Skin of body (tissue), 3 donors: ENCODE measurements at places on chromosomes 3 and 15.

DNA sequence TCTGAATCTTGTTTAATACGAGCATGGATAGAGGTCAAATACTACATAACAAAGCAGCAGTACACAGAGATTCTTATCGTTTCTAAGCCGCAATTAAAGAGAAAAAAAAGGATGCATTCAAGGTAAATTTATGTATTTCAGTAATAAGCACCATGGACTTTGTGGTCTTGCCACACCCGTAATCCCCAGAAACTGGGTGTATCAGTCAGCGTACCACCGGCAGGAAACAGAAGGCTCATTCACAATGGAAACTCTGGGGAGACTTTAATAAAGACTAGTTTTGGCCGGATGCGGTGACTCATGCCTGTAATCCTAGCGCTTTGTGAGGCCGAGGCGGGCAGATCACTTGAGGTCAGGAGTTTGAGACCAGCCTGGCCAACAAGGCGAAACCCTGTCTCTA is 81.9 kb upstream of the ZNF280D start:
- no peak for DNase-seq

DNA sequence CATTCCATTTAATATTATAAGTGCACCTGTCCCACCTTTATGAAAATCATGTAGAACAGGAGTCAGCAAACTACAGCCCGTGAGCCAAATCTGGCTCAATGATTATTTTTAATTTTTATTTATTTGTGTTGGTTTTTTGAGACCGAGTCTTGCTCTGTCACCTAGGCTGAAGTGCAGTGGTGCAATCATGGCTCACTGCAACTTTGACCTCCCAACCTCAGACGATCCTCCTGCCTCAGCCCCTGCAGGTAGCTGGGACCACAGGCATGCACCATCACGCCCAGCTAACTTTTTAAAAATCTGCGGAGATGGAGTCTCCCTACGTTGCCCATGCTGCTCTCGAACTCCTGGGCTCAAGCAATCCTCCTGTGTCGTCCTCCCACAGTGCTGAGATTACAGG is 42.0 kb downstream of the MYO1E start:
- DNase-seq, result no peak

DNA sequence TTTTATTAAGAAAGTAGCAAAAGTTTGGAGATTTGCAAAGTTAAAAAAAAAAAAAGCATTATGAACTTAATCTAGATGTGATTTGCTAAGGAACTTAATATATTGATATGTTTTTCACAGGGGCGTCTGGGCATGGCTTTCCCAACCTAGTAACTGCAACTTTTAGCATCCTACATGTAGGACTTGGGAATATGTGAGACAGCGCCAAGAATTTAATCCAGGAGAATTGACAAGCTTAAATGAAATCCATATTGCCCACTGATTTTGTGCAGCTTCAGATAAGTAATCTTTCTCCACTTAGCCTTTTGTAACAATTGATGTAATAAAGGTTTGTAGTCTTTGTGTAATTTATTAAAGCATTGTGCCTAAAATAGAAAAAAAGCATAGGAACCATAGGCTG is 982 bp upstream of the GABPB1 start:
- peak; percentile 25 for DNase-seq

DNA sequence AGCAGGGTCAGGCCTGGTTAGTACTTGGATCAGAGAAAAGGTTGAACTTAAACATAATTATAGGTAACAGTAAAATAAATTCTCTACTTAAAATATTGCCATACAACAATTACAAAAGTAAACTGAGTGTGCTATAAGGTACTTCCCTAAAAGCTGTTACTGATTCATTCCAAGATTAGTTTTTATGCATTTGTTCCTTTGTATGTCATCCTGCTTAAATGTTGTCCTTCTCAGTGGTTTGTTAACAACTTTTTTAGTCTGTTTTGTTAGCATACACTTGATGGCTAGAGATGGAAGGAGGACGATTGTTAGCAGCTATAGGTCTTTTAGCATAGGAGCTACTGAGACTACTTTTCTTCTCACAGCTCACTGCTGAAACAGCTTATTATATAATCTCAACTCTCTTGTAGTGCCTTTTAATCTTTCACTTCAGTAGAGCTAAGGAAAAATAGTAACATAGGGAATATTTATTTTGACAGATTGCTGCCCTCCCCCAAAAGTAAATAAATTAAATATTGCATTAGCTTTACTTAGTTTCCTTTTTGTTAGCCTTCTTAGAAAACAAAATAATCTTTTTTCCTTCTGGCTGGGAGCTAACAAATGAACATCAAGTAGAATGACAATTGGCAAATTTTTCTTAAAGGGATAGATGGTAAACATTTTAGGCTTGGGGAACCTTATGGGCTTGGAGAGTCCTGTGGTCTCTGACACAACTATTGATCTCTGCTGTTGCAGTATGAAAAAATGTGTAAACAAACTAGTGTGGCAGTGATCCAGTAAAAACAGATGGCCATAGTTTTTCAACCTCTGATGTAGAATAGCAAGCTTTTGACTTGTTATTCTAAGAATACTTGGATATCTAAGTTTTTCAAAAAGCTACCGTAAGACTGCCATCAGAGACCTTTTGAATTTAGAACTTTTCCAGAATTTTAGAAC is 39.5 kb downstream of the USP8 start:
- DNase-seq, result peak; percentile 5

DNA sequence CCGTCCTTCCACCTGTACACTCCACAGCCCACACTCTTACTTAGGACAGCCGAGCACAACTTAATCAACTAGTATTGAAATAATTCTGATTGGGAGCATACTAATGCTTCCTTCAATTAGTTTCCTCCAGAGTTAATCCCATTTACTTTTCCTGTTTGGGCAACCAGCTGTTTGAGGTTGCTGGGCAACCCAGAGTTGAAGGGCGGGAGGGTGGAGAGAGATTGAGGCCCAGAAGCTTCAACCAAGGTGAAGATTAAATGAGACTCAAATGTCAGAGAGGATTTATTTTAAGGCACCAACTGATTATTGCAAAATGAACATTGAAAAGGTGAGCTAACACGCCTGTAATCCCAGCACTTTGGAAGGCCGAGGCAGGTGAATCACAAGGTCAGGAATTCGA is 428.5 kb upstream of the SEMA6D start:
- no peak for DNase-seq

GRCh38 chr3:189953551-189953950 is 167.1 kb downstream of the P3H2 start:
- no peak for DNase-seq

GRCh38 chr3:148605521-148605920 is 92.2 kb upstream of the AGTR1 start:
- DNase-seq, result peak; percentile 91

- DNase-seq, result peak; percentile 22
These were observed 95.8 kb upstream of the TGFBR2 start for GRCh38 chr3:30510596-30510995.

DNA sequence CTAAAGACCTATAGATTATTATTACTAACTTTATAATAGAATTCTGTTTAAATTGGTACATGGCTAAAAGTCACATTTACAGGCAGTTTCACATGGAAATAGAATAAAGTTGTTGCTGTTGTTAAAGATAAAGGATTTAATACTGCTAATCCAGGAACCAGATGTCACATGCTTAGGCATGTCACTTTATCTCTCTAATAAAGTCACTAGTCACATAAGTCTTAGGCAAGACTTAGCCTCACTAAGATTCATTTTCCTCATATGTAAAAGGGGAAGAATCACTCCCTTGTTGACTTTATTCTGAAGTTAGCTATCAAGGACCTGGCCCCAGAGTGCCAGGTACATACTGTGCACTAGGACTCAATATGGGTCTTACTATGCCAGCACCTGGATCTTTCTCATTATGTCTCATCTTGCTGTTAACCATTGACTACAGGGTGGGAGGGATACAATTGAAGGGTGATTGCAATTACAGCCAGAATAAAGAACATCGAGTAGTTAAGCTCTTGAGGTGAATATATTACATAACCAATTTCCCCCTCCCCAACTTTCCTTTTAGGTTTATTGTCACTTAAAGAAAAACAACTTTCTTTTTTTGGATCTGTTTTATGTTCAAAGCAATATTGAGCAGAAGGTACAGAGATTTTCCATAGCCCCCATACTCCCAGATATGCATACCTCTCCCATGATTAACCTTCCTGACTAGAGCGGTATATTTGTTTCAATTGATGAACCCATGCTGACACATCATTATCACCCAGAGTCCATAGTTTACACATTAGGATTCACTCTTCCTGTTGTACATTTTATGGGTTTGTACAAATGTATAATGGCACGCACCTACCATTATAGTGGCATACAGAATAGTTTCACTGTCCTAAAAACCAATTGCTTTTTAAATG is 36.6 kb downstream of the LNP1 start:
- DNase-seq, result no peak

GRCh38 chr3:7683426-7683825 is 818.2 kb upstream of the LMCD1 start:
- DNase-seq, result no peak

DNA sequence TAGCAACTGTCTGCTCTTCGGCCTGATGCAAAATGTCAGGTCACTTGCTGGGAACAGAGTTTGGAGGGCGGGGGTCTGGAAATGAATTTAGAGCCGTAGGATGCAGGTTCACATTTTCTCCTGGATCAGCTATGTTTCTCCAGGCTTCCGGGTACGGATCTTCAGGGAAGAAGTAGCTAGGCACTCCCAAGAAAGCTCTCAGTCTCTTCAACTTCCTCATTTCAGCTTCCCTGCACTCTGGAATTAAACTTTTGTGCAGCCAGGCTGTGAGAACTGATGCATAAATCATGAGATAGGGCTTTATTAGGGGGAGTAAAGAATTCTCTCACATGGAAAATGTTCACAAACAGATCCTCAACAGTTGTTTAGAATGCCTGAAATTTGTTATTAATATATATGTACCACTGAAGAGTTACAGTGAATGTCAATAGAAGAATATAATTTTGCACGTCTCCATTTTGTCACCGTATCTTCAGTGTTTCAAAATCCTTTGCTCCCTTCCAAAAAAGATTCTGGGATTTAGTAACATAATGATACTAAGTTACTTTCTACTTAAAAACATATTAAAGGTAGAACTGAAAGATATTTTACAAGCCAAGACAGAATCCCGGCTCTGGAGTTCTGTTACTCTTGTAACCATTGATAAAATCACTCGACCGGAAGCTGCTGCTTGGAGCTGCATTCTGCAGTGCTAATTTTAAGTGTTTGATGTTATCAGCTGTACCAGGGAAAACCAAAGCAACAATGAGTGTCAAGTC is 178.5 kb upstream of the P2RY1 start:
- DNase-seq, result no peak

DNA sequence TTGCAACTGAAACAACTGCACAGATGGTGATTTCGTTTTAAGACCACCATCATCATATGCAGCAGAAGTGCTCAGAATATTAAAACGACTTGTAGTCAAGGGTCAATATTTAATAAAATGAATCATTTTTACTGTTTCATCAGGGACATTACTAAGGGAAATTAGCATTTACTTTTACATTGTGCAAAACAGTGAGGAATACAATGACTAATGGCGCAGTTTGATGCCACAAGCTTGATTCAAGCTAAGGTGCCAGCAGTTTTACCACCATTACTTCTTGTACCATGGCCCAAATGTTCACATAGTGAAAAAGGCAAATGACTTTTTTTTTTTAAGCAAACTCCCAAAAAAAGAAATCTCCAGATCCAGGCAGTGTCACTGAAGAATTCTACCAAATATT is 277.4 kb upstream of the CHRNA7 start:
- no peak for DNase-seq

- no peak for DNase-seq
These were observed 36.9 kb upstream of the COL8A1 start for GRCh38 chr3:99601515-99601914.

- DNase-seq, result no peak
These were observed 514 bp upstream of the FAM174B start for GRCh38 chr15:92656089-92656488.

DNA sequence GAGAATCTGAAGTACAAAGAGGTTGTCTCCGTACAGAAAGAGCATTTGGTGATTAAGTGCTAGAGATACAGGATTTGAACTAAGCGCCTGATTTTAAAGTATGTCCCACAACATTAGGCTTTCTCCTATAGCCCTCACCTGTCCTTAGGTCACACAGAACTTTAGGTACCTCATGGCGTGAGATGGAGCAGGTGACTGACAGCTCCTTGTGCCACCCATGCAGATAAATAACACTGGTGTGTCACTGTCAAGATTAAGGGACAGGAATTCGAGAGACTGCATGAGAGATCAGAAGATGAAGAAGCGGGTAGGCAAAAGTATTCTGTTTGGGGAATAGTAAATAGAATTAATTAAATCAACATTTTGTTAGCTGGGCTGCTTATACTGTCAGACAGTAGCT is 1.1 kb downstream of the BLM start:
- DNase-seq, result no peak

- no peak for DNase-seq
These were observed 87.5 kb downstream of the LRRFIP2 start for GRCh38 chr3:37086918-37087317.

DNA sequence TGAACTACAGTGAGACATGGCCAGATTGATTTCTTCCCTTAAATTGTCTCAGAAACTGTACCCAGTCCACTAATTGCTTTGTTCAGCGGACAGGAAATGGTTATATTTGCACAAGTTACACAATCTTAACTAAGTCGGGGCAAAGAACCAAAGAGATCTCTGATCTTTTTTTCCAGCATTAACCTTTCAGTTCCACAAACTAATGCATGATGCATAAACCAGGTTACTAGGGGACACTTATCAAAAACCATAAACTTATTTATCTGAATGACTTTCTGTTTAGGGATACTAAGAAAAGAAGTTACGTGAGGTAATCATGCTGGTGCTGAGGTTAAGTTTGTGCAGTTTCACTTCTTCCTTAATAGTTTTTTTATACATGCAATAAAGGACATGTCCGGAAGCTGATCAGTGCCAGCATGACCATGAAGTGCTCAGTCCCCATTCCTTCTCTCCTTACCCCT is 22.4 kb downstream of the FNDC3B start:
- no peak for DNase-seq

DNA sequence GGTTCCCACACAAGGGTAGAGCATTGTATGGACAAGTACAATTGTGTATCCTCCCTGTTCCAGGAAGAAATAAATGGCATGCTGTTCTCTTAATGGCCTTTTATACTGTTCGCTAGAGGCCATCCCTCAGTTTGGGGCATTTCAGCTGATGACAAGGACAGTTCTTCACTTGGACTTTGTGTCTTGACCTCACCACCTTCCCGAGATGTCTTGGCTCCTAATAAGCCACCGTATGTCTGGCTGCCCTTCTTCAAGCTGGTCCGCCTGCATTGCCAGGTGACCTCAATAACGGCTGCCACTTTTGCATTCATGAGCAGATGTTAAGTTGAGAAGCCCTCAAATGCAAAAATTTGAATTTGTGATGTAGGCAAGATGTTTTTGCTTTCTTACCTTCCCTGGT is 24.1 kb downstream of the ZBTB38 start:
- no peak for DNase-seq

GRCh38 chr3:146093896-146094295 is 67.1 kb downstream of the PLOD2 start:
- DNase-seq, result no peak

- no peak for DNase-seq
These were observed 39.5 kb downstream of the HERC1 start for GRCh38 chr15:63794271-63794670.

GRCh38 chr3:78870484-78870883 is 897.3 kb downstream of the ROBO1 start:
- DNase-seq, result no peak

GRCh38 chr3:63069806-63070475 is 194.7 kb upstream of the CADPS start:
- no peak for DNase-seq
